ENCODE measurements at places on chromosomes 2 and 18. TPM values are rescaled to one million over a fixed set of nuclear protein-coding genes. Genes with fewer than 3 reads are reported as not detected.

IL36B gene
- total RNA-seq, result not detected

FNDC4 gene
- total RNA-seq, result not detected

MYOM1 gene
- 1.5 TPM for total RNA-seq

LOXHD1 gene
- total RNA-seq, result not detected

GALNT13 gene
- total RNA-seq, result 0.18 TPM

GALNT3 gene
- 23.7 TPM for total RNA-seq

TEKT4 gene
- total RNA-seq, result 0.59 TPM

ELOA2 gene
- total RNA-seq, result not detected

PIEZO2 gene
- total RNA-seq, result not detected

TXNDC2 gene
- total RNA-seq, result not detected

CYS1 gene
- total RNA-seq, result 0.70 TPM

ESPNL gene
- 0.14 TPM for total RNA-seq

MLPH gene
- total RNA-seq, result not detected

FASTKD1 gene
- total RNA-seq, result 48.4 TPM

GAREM2 gene
- 4.1 TPM for total RNA-seq

CNOT11 gene
- 76.3 TPM for total RNA-seq

MBP gene
- total RNA-seq, result 89.5 TPM

MC4R gene
- total RNA-seq, result not detected

GTF2A1L gene
- not detected for total RNA-seq

PTPRM gene
- total RNA-seq, result 6.9 TPM

TFPI gene
- not detected for total RNA-seq

LYG1 gene
- total RNA-seq, result 2.4 TPM

GREB1 gene
- total RNA-seq, result 0.25 TPM

KCTD18 gene
- 15.1 TPM for total RNA-seq

GPR75 gene
- 3.6 TPM for total RNA-seq

QPCT gene
- total RNA-seq, result 0.18 TPM

RAMP1 gene
- total RNA-seq, result 10.7 TPM

RAPH1 gene
- 2.0 TPM for total RNA-seq

DSG1 gene
- total RNA-seq, result not detected

ABCG5 gene
- not detected for total RNA-seq

EGR4 gene
- total RNA-seq, result 0.07 TPM

STAT4 gene
- total RNA-seq, result 93.2 TPM

FAP gene
- not detected for total RNA-seq

CDK15 gene
- total RNA-seq, result not detected

AMER3 gene
- total RNA-seq, result not detected

CRACDL gene
- total RNA-seq, result 0.41 TPM

FAM124B gene
- total RNA-seq, result 4.7 TPM

GALNT14 gene
- 0.20 TPM for total RNA-seq

ZNF385B gene
- not detected for total RNA-seq

FSIP2 gene
- 0.05 TPM for total RNA-seq

HOXD10 gene
- total RNA-seq, result not detected

ASXL3 gene
- total RNA-seq, result not detected

SERPINB7 gene
- total RNA-seq, result not detected

WNT10A gene
- 0.16 TPM for total RNA-seq

DES gene
- not detected for total RNA-seq

PAX8 gene
- 0.32 TPM for total RNA-seq

THUMPD2 gene
- total RNA-seq, result 14.0 TPM

NEB gene
- 0.64 TPM for total RNA-seq

PLEK gene
- 0.86 TPM for total RNA-seq

MOGAT1 gene
- total RNA-seq, result not detected

DYSF gene
- not detected for total RNA-seq

DCC gene
- total RNA-seq, result not detected

CHRNG gene
- total RNA-seq, result not detected

TMEM182 gene
- 2.3 TPM for total RNA-seq

UGT1A4 gene
- not detected for total RNA-seq

APOB gene
- total RNA-seq, result not detected

COQ10B gene
- total RNA-seq, result 24.6 TPM

TMEM200C gene
- not detected for total RNA-seq

TWIST2 gene
- total RNA-seq, result not detected

CXCR2 gene
- total RNA-seq, result 0.39 TPM

Measured in T-helper 2 cell treated with Interferon-gamma antibody and Interleukin-4, amounts not matched to agents 100 ng/mL and 5 ng/mL, for 36 hours (primary cell).